ENCODE measurements at places on chromosomes 1 and 21. TPM values are rescaled to one million over a fixed set of nuclear protein-coding genes. Genes with fewer than 3 reads are reported as not detected.
A peak's percentile ranks its signal among the peaks of the same experiment; 100 is the strongest.

The KRTAP11-1 gene
- not detected for polyA plus RNA-seq

The SNX7 gene
- polyA plus RNA-seq: 46.6 TPM

The DNAH14 gene
- 18.2 TPM for polyA plus RNA-seq

The SPATA1 gene
- 4.5 TPM for polyA plus RNA-seq

The LCE3D gene
- polyA plus RNA-seq: not detected

The CAMSAP2 gene
- polyA plus RNA-seq: 17.9 TPM

The TEX38 gene
- polyA plus RNA-seq: 0.09 TPM

The RAP1GAP gene
- polyA plus RNA-seq: 68.1 TPM

The ATF3 gene
- polyA plus RNA-seq: 71.1 TPM

The SUSD4 gene
- polyA plus RNA-seq: 2.1 TPM

The SLC26A9 gene
- polyA plus RNA-seq: 0.03 TPM

The TSPAN2 gene
- 14.0 TPM for polyA plus RNA-seq

The CRYAA gene
- polyA plus RNA-seq: not detected

The ETV3 gene
- polyA plus RNA-seq: 19.3 TPM

The DENND2D gene
- polyA plus RNA-seq: 40.0 TPM

GRCh38 chr1:198716051-198716450 is 77.2 kb downstream of the PTPRC start:
- DNase-seq: no peak

GRCh38 chr1:117836069-117836468 is 93.4 kb downstream of the GDAP2 start:
- DNase-seq: no peak

DNA sequence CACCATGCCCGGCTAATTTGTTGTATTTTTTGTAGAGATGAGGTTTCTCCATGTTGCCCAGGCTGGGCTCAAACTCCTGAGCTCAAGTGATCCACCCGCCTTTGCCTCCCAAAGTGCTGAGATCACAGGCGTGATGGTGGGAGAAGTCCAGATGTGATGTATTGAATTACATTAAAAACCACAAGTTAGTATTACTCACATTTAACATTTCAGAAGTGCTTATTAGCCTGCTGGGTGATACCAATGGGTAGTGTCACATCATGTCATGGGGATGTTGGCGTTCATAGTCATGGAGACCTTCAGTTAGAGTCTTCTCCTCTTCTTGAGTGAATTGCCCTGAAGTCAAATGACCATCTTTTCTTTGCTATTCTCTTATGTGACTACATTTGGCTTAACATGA is 63.6 kb upstream of the VAMP3 start:
- no peak for DNase-seq

- DNase-seq: peak; percentile 59
Measured at GRCh38 chr21:36321325-36322082, 1.5 kb downstream of the MORC3 start.

- DNase-seq: peak; percentile 87
Measured at GRCh38 chr1:224201383-224201782, 18.3 kb downstream of the DEGS1 start.

DNA sequence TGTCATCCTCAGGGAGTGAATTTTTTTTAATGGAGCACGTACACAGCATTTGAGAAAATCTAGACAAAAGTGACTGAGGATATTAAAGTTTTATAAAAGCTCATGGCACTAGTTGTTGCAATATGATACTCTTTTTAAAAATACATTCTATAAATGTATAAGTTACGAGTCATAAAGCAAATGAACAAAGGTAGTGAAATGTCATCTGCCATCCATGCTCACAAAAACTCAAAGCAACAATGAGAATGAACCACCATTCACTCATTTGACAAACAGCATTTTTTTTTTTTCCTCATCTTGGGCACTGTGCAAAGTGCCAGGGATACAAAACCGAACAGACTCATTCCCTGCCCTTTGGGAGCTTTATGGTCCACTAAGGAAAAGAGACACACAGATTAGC is 38.7 kb downstream of the GPR137B start:
- DNase-seq: no peak

DNA sequence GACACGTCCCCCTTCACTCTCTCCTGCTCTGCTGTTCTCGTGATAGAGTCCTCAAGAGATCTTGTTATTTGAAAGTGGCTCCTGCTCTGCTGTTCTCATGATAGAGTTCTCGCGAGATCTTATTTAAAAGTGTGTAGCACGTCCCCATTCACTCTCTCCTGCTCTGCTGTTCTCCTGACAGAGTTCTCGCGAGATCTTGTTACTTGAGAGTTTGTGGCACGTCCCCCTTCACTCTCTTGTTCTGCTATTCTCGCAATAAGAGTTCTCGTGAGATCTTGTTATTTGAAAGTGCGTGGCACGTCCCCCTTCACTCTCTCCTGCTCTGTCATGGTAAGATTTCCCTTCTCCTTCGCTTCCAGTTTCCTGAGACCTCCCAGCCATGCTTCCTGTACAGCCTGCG is 47.9 kb downstream of the SMYD3 start:
- DNase-seq: no peak

DNA sequence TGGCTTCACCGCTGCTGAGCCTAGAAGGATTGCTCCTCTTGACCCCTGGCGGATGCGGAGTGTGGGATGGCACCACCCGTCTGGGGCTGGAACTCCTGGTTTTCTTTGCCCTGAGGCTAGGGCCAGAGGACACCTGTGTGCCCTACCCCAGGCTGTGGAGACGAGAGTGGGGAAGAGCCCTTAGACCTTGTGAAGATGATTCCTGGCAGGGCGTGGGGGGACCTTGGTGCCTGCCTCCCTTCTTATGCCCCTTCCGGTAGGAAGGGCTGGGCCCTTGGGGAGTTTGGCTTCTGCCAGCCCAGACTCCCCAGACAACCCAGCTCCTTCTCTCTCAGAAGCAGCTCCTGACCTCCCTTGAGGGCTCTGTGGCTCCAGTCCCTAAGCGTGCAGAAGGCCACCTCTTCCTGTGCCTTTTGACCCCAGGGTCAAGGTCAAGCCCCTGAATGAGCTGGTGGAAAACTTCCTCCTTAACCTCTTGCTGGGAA is 891 bp downstream of the RPS6KA1 start:
- no peak for DNase-seq

GRCh38 chr1:15616373-15617172 is 685 bp upstream of the DDI2 start:
- no peak for DNase-seq

DNA sequence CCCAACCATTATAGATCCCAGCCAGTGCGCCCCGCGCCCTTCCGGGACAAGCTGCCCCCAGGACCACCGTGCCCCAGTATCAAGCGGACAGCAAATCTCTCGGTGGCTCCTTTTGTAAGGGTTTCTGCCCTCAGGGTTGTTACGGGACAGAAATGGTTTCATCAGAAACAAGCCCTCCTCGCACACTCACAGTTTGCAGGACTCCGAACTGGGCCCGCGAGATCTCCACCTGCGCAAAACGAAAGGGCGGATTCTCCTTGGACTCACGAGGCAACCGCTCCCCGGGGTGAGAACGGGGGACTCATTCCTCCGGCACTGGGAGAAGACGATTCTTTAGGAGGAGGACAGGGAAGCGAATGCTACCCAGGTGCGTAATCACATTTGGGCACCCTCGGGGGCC is 51.1 kb upstream of the H6PD start:
- no peak for DNase-seq

- no peak for DNase-seq
Measured at GRCh38 chr21:29261555-29262540, 36.9 kb upstream of the BACH1 start.

DNA sequence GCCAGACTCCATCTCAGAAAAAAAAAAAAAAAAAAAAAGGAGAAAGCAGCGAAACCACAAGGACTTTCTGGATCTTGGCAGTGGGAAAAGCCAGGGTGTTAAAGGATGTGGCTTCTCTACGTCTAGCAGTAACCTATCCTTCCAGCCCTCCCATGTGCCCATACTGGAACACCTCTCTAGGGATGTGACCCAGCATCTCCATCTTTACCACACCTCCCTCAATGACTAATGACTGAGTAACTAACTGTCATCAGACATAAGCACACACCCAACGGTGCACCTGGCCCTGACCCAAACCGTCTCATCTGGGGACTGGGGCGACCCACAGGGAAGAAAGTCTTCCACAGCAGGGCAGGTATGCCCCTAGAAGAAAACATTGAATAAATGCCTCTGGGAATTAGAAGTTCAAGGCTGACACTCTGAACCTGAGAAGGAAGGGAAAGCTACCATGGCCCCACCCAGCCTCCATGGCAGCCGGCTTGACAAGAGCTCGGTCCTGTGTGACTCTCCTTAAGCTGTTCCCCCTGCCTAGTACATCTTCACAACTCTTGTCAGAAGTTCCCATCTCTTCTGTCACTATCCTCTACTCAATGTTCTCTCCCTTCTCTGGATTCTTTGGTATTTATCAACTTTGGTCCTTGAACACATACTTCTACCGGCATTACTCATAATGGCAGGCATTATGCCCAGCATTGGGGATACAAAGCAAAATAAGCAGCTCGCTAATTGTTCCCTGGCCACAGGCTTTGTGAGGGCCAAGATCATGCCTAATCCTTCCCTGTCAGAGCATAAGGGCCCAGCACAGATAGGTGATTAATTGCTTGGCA is 14.8 kb upstream of the PAQR6 start:
- DNase-seq: no peak

DNA sequence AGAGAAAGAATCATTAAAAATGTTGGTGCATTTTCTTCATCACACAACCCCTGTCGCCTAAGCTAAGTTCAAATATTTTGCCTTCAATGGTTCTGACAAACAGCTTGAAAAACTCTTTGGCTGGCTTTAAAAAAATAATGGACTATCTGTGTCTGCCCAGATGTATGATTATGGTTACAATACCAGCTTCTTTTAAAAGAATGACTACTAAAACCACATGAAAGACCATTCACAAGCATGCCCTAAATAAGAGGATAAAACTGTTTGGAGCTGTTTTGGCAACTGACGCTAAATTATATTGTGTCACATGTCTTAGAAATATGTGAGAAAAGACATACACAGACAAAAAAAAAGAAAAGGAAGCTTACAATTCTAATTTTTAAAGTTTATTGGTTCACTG is 23.7 kb upstream of the PLPPR4 start:
- no peak for DNase-seq

GRCh38 chr1:8009043-8010002 is 16.8 kb downstream of the ERRFI1 start:
- DNase-seq: no peak

GRCh38 chr1:115068826-115069585 is 20.3 kb downstream of the TSPAN2 start:
- DNase-seq: peak; percentile 65

DNA sequence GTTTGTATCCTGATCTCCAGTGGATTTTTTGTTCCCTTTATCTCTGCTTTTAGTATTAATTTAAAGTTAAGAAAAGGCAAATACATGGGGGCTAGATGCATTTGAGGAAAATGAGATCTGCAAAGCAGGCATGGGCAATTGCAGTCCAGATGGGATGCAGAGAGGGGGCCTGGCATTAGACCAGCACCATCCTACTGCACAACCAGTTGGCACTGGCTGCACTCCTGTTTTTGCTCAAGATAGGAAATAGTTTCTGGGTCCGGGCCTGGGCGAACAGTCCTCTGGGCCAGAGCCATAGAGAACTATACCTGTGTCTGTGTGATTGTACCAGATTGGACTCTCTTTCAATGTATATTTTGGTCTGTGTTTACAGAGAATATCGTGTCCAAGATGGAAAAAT is 34.0 kb upstream of the LEPR start:
- DNase-seq: no peak

DNA sequence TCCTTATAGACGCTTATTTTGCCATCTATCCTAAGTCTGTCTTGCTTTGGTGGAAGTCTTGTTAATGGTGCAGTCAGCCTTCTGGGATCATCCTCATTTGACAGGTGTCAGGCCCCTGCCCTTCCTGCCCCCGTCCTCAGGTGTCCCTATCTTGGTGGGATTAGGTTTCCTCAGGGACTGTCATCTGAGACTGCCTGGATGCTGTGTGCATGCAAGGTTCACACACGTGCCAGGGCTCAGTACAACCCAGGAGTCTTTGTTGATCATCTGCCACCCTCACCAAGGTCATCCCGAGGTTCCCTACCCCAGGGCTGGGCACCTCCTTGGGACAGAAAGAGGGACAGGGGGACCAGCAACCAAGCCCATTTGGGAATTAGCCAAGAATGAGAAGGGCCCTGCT is 18.0 kb downstream of the PADI2 start:
- DNase-seq: no peak

GRCh38 chr1:24373044-24373443 is 40.5 kb downstream of the STPG1 start:
- DNase-seq: no peak

DNA sequence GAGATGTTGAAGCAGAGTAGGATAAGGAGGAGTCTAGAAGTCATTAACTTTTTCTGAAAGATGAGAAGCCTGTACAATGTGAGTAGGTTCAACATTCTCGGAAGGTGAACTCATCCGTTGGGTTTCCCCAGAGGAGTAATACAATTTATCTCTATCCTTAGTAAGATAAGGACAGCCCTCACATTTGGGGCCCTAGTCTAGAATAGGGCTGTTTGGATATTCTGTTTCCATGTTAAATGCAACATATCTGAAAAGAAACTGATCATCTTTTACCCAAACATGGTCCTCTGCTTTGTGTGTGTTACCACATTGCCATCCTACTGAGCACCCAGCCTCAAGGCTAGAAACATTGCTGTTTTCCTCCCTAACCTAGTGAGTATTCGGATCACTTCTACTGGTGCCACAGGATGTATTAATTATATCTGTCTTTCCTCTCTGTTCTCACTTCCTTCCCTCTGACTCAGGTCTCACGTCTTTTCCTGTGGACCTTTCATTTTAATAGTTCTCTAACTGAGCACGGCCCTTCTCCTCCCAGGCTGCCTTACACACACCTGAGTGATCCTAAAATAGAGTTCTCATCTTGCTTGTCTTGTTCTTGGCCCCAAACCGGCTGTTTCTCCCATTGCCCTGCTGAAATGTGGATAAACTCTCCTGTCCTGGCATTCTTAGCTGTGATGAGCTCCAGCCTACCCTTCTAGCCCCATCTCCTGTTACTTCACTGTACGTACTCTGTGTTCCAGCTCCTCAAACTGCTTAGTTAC is 91.7 kb downstream of the CDC14A start:
- no peak for DNase-seq

GRCh38 chr1:53896635-53897229 is 2.7 kb downstream of the DIO1 start:
- no peak for DNase-seq

- no peak for DNase-seq
Measured at GRCh38 chr21:37378700-37379139, 12.1 kb downstream of the DYRK1A start.

- no peak for DNase-seq
Measured at GRCh38 chr1:27972141-27972540, 12.4 kb downstream of the XKR8 start.

DNA sequence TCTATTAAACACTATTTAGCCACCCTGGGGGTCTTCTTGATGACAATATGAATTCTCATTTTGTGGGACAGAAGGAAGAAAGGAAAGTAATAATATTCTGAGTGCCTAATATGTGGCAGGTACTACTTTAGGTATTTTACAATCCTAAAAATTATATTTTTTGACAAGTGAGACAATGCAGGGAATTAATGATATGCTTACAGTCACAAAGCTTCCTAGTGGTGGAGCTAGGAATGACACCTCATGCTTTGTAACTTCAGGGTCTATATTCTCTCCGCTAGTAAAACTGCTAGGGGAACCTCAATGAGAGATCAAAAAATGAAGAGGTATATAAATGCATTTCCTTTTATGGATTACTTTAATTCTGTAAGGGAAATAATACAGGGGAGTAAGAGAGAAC is 44.3 kb downstream of the TPR start:
- DNase-seq: no peak

- DNase-seq: peak; percentile 22
Measured at GRCh38 chr1:202967684-202968281, 726 bp upstream of the CYB5R1 start.

All from large intestine (tissue), 12 donors.